GM04503 (cell line): ENCODE measurements at places on chromosomes 13 and 19.

DNA sequence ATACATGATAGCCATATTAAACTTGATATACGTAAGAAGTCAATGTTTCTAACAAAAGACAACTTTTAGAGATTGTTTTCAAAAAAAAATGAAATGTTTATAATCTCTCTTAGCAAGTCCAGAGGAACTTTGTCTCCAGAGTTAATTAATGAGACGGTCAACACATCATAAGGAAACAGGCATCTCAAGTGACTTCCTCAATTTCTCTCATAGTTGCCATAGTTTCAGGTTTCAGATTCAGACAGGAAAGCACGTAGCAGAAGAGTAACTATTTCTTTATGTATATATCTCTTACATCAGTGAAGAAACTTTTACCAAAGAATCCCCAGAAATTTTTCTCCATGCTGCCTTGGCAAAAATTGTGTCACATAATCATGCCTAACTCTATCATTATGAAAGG is 159.6 kb upstream of the ATXN8OS start:
- DNase-seq: no peak

DNA sequence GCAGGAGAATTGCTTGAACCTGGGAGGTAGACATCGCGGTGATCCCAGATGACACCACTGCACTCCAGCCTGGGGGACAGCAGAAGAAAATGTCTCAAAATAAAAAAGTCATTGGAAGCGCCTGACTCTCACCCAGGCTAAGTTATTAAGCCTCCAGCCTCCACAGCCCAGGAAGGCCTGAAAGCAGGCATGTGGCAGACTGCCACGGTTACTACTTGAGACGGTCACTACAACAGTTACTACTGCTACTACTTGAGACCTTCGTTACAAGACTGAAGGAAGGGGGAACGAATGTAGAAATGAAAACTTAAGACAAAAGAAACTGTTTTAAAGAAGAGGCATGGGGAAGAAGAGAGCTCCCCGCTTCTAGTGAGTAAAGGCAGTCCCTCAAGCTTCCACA is 9.6 kb downstream of the PRR22 start:
- no peak for DNase-seq

GRCh38 chr13:29654384-29654783 is 58.9 kb upstream of the SLC7A1 start:
- no peak for DNase-seq

GRCh38 chr13:94585543-94586101 is 10.3 kb downstream of the TGDS start:
- DNase-seq: no peak

DNA sequence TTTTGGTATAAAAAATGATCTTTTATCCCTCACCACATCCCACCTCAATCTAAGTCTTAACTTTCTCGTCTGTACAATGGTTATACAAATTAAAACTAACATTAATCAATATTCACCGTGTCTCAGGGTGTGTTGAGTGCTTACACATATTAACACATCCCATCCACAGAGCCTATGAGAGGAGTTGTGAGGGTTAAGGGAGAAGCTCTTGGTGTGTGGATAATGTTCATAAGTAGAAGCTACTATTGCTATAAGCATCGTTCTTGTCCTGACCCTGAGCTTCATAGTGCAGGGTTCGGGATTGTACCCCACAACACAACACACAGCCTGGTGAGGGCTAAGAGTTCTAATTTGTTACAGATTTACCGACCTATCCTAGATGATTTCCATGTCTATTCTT is 2.5 kb downstream of the FPR3 start:
- no peak for DNase-seq

GRCh38 chr13:38045278-38046048 is 175.9 kb upstream of the TRPC4 start:
- no peak for DNase-seq

GRCh38 chr13:76023652-76024051 is 387.5 kb downstream of the LMO7 start:
- DNase-seq: no peak

DNA sequence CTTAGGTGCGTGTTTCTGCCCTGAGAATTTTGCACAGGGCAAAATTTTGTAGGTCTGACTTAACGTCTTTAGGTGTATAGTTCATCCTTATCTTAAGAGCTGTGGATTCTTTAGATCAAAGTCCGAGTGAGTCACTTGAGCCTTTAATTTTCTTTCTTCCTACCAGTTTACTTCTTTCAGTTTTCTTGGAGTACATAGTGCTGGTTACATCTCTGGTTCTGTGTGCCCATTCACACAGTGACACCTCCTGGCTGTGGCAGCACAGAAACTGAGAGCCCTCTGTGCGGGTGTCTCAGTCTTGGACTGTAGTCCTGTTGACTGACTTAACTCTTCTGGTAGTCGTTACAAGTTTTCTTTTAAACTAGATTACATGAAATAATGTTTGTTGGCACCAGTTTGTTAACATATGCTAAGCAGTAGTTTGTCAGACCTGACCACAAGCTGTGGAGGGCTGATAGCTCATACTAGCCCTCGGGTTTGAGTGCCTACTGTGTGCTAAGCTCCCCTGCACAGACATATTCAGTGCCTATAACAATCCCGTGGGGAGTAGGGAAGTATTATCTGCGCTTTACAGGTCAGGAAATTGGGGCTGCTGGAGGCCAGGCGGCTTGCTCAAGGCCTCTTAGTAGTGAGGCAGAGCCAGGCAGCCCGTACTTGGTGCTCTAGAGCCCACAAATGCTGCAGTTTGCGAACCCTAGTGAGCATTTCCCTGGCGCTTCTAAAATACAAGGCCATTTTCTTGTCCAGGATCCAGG is 1.6 kb downstream of the GATAD2A start:
- DNase-seq: no peak

- no peak for DNase-seq
These were observed 1069.7 kb downstream of the EFNB2 start for GRCh38 chr13:105465745-105466144.

GRCh38 chr19:16921766-16922591 is 33.2 kb downstream of the F2RL3 start:
- DNase-seq: no peak

GRCh38 chr13:24931450-24932251 is 164.3 kb upstream of the PABPC3 start:
- no peak for DNase-seq

DNA sequence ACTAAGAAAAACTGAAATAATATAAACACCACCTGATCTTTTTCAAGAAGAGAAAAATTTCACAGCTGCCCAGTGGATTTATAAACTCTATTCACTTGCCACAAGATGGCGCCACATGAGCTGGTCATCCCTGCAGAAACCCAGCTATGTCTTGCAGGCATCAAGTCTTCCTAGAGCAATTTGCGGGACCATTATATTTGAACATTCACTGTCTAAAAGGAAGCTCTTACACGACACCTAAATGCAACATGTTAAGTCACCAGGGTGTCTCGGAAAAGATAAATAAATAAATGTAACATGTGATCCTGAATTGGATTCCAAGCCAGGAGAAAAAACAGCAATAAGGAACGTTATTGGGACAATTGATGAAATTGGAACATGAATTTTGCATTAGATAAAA is 20.3 kb upstream of the AKT2 start:
- DNase-seq: no peak

DNA sequence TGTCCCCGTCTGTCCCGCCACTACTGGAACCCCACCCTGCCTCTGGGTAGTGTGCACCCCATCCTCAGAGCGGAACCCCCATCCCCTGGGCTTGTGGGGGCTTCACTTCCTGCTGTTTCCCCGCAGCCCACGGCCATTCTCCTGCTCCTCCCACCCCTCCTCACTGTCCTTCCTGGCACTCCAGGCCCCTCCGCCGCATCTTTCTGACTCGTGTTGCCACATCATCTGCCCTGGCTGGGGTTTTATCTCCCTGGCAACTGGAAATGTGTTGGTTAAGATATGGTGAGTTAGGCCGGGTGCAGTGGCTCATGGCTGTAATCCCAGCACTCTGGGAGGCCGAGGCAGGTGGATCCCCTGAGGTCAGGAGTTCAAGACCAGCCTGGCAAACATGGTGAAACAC is 37.3 kb downstream of the KDM4B start:
- no peak for DNase-seq

DNA sequence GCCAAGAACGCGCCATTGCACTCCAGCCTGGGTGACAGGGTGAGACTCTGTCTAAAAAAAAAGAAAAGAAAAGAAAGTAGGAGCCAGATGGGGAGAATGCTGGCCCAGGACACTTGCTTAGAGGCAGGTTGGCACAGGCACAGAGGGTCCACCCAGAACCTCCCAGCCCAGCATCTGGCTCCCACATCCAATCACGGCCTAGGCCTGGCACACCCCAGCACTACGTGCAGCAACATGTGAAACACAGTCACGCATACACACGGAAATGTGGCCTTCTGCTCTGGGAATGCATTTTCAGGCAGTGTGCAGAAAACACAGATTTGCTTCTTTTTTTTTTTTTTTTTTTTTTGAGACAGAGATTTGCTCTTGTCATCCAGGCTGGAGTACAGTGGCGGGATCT is 20.9 kb upstream of the FOSB start:
- no peak for DNase-seq

- no peak for DNase-seq
These were observed 238.3 kb upstream of the MAB21L1 start for GRCh38 chr13:35714588-35715377.

DNA sequence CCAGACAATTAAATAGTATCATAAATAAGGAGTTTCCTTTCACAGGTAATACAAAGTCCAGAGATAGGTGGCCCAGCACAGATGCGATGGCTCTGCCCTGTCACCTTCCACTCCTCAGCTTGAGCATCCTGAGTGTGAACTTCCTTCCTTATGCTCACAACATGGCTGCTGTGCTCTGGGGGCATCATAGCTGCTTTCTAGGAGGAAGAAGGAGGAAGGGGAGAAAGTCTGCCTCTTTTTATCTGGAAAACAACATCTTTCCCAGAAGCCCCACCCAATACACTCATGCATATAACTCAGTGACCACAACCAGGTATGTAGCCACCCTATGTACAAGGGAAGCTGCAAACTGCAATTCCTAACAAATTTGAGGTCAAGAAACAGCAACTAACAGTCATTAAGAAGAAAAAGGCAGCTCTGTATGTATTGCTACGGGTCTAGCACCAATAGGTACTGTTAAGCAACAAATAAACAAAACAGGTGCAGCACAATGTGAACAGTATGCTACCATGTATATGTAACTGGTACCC is 201.2 kb upstream of the UBL3 start:
- DNase-seq: no peak

DNA sequence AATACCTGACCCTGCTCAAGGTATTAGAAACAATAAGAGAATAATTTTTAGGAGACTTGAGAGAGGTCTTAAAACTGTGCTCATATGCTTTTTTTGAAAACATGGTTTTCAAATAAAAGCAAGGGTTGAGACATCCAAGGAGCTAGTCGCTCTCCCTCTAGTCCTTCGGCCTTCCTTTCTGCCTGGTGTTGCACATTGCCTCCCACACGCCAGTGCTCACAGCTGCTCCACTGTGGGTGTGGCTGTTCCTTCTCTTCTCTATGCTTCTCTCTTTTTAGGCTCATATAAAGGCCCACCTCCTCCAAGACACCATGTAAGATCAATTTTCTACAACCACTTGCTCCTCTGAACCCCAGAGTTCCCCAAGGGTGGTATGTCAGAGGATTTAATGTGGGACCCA is 352.6 kb downstream of the ENOX1 start:
- DNase-seq: no peak

DNA sequence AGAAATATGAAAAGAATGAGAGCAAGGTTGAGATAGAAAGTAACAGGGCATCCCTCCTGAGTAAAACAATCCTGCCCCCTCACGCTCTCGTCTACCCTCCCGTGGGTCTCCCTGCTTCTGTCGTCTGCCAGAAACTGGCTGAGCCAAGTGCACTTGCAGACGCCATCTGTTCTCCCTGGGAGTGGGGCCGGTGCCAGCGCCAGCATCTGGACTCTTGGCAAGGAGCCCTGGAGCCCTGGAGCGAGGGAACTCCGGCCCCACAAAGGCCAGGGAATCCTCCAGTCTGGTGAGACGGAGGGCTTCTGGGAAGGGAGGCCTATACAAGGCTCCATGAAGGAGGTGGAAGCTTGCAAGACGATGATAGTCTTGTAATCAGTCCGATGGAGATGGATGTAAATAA is 2.3 kb upstream of the TMEM91 start:
- no peak for DNase-seq

GRCh38 chr13:84655677-84656076 is 773.4 kb upstream of the SLITRK1 start:
- DNase-seq: no peak

DNA sequence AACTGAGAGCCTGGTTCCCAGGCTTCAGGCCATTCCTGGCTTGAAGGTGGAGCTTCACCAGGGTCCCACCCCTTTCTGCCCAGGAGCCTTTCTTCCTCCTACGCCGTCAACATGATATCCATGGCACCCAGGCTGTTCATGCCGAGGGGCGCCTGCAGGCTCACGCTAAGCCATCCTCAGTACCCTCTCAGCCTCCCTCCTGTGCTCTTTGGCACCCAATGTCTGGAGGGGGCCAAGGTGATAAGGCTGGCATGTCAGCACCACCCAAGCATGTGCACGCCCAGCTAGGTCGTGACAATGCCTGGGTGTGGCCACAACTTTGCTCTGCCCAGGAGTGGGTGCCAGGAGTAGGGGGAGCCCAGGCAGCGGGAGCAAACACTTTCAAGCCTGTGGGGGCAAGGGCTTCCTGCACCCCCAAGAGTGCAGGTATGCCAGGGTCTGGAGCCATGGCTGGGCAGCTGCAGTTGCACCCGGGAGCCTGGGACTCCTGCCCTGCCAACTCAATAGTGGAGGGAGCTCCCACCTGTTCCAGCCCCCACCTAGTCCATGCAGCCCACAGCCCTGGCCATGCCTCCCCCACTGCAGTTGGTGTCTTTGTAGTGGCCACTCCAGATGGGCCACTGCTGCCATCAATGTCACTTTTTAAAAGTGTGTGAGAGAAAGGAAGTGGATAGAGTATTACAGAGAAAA is 219.9 kb downstream of the MAB21L1 start:
- no peak for DNase-seq

GRCh38 chr19:10290357-10290875 is 664 bp downstream of the ICAM5 start:
- no peak for DNase-seq

- no peak for DNase-seq
These were observed 50.7 kb upstream of the USP29 start for GRCh38 chr19:57068921-57069697.

- DNase-seq: no peak
These were observed 137.6 kb downstream of the FLT1 start for GRCh38 chr13:28357247-28357825.

- no peak for DNase-seq
These were observed 13.7 kb downstream of the RNASEH2B start for GRCh38 chr13:50923272-50923671.

DNA sequence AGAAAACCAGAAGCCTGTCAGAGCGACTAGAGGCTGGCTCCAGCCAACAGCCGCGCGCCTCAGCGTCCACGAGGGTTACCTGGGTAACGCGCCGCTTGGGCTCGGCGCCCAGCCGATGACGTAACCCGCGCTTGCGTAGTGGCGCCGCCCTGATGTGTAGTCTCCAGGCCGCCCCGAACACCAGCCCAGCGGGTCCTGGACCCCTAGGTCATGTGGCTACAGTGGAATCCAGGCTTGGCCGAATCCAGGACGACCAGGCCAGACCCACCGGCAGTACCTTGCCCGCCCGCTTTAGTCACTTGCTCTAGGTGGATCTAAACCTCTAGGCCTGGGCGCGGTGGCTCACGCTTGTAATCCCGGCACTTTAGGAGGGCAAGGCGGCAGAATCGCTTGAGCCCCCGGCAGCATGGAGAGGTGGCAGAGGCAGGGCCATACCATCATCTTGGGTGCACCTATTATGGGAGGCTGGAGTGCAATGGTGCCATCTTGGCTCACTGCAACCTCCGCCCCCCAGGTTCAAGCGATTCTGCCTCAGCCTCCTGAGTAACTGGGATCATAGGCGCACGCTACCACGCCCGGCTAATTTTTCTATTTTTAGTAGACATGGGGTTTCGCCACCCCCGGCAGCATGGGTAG is 7.2 kb upstream of the ZNF606 start:
- DNase-seq: no peak

GRCh38 chr19:48560095-48560530 is 8.1 kb downstream of the SULT2B1 start:
- DNase-seq: no peak
